ENCODE measurements at places on chromosomes 6 and 20.

GRCh38 chr6:169592558-169592957 is 109.3 kb downstream of the WDR27 start:
- peak; percentile 32 for DNase-seq

- DNase-seq: peak; percentile 66
Observed at GRCh38 chr6:7479801-7480266, 61.6 kb upstream of the DSP start.

DNA sequence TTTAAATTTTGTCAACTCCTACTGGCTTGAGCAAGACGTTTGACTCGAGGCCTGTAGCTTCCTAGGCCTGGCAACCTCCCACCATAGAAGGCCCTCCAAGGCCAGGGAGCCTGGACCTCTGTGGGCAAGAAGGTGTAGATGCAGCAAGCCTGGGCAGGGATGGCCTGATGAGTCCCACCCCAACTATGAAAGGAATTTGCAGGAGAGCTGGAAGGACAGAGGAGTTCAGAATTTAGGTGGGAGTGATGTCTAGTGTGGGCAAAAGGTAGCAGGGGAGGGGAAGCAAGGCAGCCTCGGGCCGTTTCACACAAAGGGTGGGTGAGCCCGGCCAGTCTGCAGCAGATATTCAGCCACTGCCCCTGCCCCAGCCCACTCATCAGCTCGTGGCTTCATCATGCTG is 245.2 kb downstream of the CDH26 start:
- peak; percentile 73 for DNase-seq

DNA sequence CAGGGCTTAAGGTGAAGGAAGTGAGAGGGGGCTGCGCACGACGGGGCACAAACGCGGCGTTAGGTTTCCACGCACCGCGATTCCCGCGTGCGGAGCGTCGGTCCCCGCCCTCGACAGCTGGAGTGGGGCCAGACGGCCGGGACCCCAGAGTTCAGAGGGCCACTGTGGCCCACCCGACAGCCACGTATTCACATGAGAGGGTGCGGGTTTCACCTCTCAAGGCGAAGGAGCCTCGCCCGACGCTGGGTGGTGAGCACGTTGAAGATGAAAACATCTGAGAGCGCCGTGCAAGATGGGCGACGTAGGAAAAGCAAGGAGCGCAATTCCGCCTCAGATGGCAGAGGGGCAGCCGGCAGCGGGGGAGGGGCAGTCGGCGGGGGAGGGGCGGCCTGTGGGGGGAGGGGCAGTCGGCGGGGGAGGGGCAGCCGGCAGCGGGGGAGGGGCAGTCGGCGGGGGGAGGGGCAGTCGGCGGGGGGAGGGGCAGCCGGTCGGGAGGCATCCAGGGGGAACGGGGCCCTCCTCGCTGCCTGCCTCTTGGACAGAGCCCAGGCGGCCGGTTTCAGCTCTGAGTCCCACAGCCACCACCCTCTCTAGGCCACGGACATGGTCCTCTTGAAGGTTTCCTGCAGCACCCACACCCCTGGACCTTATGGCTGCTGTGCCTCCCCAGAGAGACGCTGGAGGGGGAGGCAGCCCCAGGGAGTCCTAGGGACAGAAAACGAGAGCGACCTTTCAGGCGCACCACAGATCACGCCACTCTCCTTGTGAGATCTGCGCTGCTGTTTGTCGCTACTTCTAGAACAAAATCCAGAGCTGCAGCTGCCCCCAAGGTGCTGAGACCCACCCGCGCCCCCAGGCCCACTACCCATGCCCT is 113.7 kb downstream of the DLL1 start:
- peak; percentile 23 for DNase-seq

GRCh38 chr6:106574741-106575458 is 54.4 kb downstream of the RTN4IP1 start:
- DNase-seq: peak; percentile 72

- DNase-seq: no peak
Observed at GRCh38 chr6:105966481-105966880, 119.7 kb upstream of the PRDM1 start.

GRCh38 chr6:47180633-47181032 is 129.1 kb downstream of the TNFRSF21 start:
- peak; percentile 48 for DNase-seq

DNA sequence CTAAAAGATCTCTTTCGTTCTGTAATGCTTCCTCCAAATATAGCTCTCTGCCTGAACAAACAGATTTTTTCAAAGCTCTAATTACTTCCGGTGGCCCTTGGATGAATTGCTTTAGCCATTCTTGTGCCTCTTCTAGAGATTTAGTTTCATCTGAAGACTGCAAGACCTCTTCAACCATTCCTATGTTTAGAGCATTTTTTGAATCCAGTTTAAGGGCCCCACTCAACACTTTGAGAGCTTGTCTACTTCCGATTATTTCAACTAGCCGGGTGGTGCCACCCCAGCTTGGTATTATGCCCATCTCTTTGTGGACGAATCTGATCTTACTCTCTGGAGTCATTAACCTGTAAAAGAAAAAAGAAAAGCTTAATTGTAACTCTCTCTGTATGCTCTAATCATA is 23.3 kb downstream of the RNF146 start:
- DNase-seq: no peak

DNA sequence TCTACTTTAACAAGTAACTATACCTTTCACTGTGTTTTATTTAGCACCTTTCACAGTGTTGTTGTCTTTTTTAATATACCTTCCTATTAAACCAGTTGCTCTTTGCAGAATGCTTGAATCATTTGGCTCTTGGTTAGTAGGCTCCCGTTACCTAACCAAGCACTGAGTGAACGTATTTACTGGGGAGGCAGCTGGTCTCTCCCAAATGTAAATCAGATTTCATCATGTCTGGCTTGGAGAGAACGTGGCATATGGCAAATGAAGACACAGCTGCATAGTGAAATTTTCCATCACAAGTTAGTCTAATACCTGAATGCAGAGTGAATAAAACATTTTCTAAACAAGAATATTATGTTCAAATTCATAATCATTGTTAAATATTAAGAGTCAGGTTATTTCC is 12.4 kb downstream of the HTR1E start:
- DNase-seq: no peak

DNA sequence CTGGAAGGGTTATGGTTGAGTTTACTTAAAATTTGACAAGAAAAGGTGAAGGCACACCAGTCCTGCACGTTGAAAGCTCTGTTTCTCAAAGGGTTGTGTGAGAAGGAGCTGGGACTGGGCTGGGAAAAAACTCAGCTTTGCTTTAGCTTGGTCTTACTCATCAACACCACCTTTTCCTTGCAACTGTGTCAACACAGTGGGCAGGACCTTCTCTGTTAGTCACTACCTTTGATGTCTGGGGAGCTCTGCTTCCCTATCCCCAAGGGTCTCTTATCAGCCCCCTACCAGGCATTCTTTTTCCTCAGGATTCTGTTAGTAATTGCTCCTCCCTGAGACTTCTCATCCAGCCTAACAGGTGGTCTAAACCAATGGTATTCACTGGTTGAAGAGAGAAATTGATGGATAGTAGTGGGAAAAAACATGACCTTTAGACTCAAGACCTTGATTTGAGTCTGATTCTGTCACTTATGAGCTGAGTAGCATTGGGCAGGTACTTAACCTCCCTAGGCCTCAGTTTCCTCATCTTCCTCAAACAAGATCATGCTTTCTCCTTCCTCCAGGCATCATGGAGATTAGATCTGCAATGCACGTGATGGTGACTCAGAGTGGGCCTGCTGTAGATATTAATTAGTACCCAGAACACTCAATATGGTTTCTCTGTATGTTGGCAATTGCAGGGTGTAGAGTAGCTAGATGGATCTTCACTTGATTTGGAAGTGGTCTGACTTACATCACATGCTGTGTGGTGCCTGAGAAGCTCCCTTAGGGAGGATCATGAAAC is 17.2 kb upstream of the FOXA2 start:
- DNase-seq: no peak
